Right cardiac atrium (tissue), 5 donors: ENCODE measurements at places on chromosomes 13 and 19. TPM values are rescaled to one million over a fixed set of nuclear protein-coding genes. Genes with fewer than 3 reads are reported as not detected.

Gene CASP14
- not detected for polyA plus RNA-seq

GRCh38 chr19:4776436-4777211, 14.9 kb upstream of the FEM1A start:
- no peak for DNase-seq

- no peak for DNase-seq
Measured at GRCh38 chr13:97226013-97226412, 3.9 kb downstream of the MBNL2 start.

- DNase-seq, result no peak
Measured at GRCh38 chr13:64633948-64634347, 2596.2 kb downstream of the PCDH9 start.

DNA sequence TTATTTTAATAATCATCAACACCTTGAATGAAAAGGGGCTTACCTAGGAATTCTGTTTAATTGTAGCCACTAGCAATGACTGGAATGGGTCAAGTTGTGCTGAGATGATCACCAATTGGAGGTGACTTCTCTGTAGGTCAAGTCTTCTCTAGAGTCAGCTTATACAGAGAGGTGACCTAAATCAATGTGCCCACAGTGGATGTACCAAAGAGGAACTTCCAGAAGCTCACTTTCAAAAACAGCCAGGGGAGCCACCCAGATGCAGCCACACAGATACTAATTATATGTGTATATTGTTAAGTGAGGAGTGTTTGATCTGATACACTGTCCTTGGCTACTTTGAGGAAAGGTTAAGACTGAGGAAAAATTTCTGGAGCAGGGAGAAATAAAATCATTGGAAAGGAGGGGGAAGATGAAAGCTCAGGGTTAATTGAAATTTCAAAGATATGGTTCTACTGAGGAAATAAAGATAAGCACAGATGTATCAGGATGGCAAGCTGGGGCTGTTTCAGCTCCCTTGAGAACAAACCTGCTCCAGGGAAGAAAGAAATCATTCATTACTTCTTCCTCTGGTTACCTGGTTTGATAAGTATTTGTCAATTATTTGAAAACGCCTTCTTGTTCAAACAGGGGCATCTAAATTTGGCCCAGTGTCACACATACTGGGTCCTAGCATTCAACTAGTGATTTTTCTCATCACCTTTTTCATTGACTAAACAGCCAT, 5.1 kb downstream of the GPR183 start:
- DNase-seq, result no peak

DNA sequence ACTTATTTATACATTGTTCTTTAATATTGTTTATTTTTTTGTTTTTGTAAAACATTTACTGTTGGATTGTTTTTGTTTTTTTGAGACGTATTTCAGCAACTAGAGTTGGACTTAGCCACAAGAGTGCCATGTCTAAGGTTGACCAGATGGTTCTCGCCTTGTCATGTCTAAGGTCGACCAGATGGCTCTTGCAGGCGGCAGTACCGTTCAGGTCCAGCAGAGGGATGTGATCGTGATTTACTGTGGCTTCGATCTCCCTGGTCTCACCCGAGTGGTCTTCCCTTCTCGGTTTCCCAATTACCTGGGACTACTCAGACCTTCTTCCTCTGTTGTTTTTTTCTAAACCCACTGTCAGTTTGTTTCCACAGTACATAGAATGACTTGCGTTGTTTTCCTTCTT, 1438.6 kb downstream of the UQCRFS1 start:
- no peak for DNase-seq

DNA sequence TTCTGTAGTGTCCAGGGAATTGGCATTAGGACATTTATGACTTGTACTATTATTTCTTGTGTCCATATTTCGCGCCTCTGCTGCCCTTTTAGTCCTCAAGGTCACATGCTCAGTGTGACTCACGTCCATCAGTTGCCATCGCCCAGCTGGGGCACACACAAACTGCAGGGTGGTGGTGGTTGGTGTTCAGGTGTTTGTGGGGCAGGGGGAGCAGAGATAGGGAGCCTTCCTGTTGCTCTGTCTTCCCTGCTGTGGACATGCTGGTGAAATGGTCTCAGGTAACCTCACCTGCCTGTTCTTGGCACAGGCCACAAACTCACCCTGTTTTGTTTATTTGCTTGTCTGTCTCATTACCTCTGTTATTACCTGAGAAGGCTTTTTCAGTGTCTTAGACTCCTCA, 22.4 kb downstream of the PRR12 start:
- DNase-seq, result no peak

DNA sequence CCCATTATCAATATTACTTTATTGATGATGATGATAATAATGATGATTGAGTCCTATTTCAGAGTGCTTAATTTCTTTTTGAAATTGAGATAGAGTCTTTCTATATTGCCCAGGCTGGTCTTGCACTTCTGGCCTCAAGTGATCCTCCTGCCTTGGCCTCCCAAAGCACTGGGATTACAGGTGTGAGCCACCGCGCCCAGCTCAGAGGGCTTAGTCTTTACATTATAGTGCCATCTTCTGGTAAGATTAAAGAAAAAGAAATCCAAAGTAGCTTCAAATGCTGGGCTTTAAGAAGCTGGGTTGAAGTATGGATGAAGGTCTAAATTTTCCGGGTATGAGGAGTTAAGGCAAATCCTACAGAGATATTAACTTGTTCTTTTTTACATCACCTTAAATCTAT, 3.4 kb upstream of the ZNF333 start:
- no peak for DNase-seq

GRCh38 chr19:1016647-1017114, 4.2 kb downstream of the TMEM259 start:
- no peak for DNase-seq

- DNase-seq, result peak; percentile 84
Measured at GRCh38 chr13:110506859-110507566, 54.5 kb downstream of the RAB20 start.

GRCh38 chr19:49421039-49421877, 2.0 kb downstream of the PTH2 start:
- peak; percentile 80 for DNase-seq

Gene LHFPL6
- polyA plus RNA-seq, result 66.8 TPM

GRCh38 chr19:19342086-19343015, 21.7 kb downstream of the MAU2 start:
- DNase-seq, result peak; percentile 56

Gene PSG4
- not detected for polyA plus RNA-seq

- DNase-seq, result no peak
Measured at GRCh38 chr13:65605396-65605795, 1624.7 kb downstream of the PCDH9 start.

Gene PSG1
- not detected for polyA plus RNA-seq

DNA sequence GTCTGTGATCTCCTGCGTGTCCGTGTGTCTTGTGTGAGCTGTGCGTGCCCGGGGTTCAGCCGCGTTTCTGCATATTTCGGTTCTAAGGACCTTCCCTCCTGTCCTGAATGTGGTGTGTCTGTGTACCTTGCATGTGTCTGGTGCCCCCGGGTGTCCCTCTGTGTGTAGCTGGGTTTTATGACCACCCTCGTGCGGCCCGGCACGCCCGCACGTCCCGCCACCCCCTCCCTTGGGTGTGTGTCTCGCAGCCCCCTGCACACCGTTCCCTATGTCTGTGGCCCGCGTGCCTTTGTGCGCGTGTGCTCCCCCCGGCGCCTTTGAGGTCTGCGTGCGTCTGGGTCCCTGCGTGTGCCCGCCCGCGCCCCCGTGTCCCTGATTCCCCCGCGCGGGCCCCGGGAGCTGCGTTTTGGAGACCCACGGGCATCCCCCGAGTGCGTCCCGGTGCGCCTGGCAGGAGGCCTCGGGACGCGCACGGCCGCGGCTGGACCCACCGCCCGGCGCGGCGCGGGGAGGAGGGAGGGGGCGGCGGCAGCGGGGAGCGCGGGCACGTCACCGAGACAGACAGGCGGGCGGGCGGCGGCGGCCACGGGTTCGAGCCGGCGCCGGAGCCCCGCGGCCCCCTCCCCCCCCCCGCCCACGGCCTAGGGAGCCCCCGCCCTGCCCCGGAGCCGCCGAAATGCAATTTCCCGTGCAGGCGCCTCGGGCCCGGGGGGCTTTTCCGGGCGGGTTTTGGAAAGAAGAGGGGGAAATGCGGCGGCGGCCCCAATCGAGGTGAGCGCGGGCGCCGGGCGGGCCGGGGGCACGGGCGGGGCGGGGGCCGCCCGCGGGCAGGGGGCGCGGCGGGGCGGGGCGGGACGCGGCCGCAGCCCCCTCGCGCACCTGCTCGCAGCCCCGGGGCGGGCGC, 12.0 kb upstream of the NANOS3 start:
- DNase-seq, result no peak

Gene MLNR
- polyA plus RNA-seq, result not detected

- DNase-seq, result no peak
Measured at GRCh38 chr13:28181413-28181812, 43.1 kb downstream of the PAN3 start.

GRCh38 chr13:40588101-40588500, 78.3 kb downstream of the FOXO1 start:
- DNase-seq, result no peak

DNA sequence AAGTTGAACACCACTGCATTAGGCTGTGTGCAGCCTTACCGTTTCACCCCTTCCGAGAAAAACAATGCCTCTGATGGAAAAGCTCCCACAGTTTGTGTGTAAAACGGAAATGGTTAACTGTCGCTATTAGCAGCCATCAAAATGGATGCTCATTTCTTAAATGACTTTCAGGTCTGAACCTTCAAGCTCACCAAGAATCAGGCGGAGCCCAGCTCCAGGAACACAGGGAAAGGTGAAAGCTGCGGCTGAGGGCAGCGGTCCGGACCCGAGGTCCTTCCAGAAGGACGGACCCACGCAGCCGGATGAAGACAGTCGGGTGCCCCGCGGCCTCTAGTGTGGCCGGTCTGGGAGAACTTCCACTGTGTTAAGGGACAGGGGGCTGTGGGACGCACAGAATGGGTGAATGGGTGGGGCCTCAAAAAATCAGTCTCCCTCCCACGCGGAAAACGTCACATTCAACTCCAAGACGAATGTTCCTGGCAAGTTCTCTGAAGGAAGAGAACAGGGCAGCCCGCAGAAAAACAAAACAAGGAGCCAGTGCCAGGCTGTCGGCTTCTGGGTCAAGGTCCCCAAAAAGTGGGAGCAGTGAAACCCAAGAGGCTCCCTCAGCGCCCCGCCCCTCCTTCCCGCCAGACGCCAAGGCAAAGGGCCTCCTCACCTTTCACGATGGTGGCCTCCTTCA, 4.9 kb downstream of the IRS2 start:
- peak; percentile 68 for DNase-seq

GRCh38 chr13:22828081-22828480, 352.7 kb upstream of the SGCG start:
- no peak for DNase-seq

DNA sequence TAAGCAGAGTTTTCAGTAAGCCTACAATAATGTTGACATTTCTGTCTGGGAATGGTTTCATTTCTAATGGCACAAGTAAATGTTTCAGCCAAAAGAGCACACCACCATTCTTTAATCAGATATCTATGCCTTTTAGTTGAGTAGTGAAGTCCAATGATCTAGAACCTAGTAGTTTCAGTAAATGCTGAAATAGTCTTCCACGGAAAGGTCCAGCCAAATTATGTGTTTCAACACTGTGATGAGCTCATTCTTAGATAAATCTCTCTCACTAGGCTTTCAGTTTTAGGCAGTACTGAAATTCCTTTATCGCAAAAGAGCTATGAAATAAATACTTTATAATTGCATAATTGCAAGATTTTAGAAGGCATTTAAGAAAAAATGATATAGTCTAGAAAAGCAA, 816.8 kb upstream of the PCDH9 start:
- DNase-seq, result no peak

Gene ACP4
- not detected for polyA plus RNA-seq

DNA sequence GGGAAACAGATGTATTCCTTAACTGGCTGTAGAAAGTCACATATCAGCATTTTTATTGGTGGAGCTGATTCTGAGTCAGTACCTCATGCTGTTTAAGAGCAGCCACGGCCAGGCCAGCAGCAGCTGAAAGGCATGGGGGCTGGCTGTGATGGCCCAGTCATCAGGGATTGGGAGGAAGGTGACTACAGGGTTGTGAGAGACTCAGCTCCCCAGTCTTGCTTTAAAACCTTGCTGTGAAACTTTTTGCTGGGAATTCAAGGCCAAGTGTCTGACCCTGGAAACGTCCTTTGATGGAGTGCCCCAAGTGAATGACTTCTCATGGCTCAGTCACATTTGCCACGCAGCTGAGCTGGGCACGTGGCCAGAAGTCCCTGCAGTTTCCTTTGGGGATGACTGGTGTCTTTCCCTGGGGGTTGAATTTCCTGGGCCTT, 39.1 kb upstream of the RNF113B start:
- peak; percentile 49 for DNase-seq

- no peak for DNase-seq
Measured at GRCh38 chr13:101570410-101570809, 117.9 kb downstream of the ITGBL1 start.

- DNase-seq, result no peak
Measured at GRCh38 chr19:39351537-39352064, 9.4 kb downstream of the SAMD4B start.

- no peak for DNase-seq
Measured at GRCh38 chr13:49678191-49678914, 12.9 kb downstream of the EBPL start.

DNA sequence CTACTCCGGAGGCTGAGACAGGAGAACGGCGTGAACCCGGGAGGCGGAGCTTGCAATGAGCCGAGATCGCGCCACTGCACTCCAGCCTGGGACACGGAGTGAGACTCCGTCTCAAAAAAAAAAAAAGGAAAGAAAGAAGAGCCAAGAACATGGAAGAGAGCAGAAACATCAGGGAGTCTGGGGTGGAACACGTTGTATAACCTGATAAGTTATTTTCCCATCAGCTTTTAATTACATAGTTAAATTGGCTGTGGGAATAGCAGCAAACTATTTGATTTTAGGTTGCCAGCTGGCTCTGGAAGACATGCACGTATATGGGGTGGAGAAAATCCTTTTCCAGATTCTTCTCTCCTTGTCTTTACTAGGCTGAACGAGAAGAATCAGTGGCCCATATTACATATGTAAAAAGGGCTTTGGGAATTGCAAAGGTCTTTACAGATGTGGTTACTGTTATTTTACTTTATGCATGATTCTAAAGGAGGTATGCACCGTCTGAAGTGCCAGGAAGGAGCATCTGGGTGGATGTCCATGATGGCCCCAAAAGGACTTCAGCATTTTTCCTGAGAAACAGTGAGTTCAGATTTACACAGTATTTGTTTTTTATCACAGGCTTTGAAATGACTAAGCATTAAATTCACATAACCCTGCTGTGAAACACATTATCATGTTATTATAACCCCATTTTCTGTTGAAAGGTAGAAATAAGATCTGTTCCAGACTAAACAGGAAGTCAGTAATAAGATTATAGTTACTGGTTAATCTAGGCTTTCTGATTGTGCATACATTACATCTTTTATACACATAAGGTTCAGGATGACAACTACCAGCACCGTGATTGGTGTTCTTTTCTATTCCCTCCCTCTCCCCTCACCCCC, 4.6 kb upstream of the NAA16 start:
- DNase-seq, result no peak

DNA sequence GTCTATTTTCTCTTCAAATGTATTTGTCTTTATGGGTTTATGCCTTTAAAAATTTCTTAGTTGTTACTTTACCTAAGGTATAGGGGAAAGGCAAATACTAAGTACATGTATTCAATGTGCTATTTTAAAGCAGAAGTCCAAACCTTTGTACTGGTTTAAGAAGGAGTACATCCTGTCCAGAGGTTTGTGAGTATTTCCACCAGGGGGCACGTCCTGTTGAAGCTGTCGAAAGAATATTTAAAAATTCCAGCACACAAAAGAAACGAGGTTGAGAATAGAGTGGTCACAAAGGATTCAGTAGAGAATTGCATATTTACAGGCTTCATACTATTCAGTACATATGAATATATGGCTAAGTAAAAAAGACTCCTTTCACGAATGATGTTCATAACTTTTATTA, 59.8 kb downstream of the URI1 start:
- no peak for DNase-seq
